ENCODE measurements at places on chromosomes 2 and 18. TPM values are rescaled to one million over a fixed set of nuclear protein-coding genes. Genes with fewer than 3 reads are reported as not detected.

Gene LBX2
- 2.9 TPM for total RNA-seq

Gene SAG
- not detected for total RNA-seq

Gene TBR1
- not detected for total RNA-seq

Gene PLA2R1
- 10.0 TPM for total RNA-seq
